ENCODE measurements at places on chromosomes 1 and 21.
A peak's percentile ranks its signal among the peaks of the same experiment; 100 is the strongest.

- no peak for DNase-seq
These were observed 13.2 kb downstream of the PDXK start for GRCh38 chr21:43731891-43732711.

GRCh38 chr1:160862203-160863060, at the start of gene CD244:
Gene CD244, minus strand, starts transcription at chr1:160862887. Its CDS starts 210 bp downstream, at chr1:160862677.
- peak; percentile 55 for DNase-seq

DNA sequence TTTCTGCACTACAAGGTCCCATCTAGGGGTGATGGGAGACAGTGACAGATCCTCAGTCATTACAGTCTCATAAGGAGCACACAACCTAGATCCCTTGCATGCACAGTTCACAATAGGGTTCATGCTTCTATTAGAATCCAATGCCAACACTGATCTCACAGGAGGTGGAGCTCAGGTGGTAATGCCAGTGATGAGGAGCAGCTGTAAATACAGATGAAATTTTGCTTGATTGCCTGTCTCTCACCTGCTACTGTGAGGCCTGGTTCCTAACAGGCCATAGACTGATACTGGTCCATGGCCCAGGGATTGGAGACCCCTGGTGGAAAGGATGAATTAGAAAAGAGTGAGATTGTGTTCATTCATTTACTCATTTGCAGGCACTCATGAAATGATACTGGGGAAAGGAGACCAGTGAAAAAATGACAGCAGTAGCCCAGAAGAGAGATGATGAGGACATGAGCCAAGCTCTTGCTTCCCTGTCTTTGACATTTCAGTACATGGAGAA, 251.6 kb upstream of the DUSP10 start:
- no peak for DNase-seq

- no peak for DNase-seq
These were observed 6.4 kb downstream of the PPP2R5A start for GRCh38 chr1:212291505-212292134.

DNA sequence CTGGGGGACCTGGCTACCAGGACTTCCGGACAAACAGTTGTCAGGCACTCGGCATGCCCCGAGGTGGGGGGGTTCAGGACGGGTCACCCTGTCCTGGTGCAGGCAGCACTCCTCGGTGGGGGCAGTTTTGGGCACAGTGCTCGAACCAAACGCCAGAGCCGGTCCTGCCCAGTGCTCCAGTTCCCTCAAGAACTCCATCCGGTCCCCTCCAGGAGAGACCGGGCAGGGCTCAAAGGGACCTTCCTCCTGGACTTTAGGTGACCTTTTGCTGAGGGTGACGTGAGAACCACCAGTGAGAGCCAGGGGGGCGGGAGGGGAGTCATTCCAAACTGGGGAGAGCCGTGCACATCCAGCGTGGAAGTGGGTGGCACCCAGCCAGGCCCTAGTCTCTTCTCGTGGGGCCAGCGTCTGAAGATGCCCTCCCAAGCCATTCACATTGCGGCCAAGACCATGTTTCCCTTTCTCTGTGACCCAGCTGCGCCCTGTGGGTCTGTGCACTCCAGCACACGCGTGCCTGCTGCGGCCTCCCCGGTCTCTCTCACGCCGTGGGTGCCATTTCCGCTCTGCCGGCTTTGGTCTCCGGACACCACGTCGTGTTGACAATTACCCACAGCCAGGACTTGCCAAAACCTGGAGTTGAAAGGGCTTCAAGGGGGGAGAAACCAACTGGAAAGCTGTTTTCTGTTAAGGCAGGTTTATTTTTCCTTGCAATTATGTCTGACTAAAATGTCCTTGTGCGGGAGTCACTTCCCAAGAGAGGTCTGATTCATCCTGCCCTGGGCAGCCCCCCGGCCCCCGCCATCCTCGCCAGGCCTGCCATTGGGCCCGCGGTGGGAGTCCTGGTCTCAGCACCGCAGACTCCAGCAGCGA, 178.8 kb upstream of the ARHGEF16 start:
- DNase-seq = no peak

DNA sequence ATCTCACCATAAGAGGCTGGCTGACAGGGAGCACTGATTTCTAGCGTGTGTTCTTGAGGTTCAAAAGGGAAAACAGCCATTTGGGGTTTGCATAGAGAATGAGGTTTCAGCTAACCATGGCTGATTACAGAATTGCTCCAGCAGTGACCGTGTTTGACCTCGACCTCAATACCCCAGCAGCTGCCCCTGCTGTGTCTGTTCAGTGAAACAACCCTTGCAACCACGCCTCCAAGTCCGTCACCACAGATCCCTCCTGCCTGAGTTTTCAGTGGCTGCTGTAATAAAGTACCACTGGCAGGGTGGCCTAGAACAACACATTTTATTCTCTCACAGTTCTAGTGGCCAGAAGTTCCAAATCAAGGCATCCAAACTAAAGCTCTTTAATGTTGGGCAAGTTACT, 147.7 kb downstream of the HUNK start:
- DNase-seq = no peak

DNA sequence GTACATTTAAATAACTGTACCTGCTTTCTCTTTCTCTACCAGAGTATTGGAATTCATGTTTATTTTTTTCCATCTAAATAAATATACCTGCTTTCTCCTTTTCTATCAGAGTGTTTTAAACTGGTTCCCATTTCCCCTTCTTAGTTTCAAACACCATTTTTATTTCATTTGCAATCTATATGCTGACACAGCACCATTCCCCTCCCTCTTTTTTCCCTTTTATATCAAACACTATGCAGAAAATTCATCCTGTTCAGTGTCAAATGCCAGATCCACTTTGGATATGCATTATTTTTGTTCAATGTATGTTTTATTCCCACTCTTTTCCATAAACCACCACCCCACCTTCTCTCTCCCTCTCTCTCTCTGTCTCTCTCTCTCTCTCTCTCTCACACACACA, 85.8 kb upstream of the ST6GALNAC5 start:
- no peak for DNase-seq

DNA sequence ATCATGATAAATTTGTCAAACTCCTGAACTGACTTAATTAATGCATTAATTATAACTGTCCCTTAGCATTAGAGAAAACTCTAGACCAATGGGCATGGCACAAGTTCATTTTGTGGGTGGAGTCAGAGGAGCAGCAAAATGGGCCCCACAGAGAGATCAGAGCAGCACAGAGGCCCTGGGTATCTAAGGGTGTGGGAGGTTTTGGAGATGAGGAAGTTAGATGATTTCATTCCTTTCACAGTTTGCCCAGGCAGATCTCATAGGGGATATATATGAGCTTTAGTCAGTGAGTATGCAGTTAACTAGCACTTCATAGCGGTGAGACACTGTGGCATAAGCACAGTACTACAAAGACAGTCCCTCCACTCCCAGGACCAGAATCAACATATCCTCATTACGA, 117.3 kb downstream of the MAB21L3 start:
- no peak for DNase-seq

DNA sequence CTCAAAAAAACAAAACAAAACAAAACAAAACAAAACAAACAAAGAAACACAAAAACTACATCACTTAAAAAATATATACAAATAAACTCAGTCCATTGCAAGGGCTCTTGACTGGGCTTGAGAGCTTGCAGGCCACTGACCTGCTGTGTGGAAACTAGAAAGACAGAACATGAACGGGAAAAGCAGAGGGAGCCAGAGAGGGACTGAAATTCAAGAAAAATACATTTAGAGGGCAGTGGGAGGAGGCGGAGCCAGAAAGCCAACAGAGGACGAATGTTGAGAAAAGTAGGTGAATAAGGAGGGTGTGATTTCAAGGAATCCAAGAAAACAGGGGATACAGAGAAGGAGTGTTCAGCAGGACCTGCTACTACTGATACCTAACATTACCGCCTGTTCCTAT, 41.4 kb upstream of the PLA2G2C start:
- no peak for DNase-seq

GRCh38 chr1:61326713-61327112, 244.4 kb downstream of the NFIA start:
- no peak for DNase-seq

- no peak for DNase-seq
These were observed 128.9 kb upstream of the ADAR start for GRCh38 chr1:154736841-154737240.

GRCh38 chr1:177315261-177315660, 144.5 kb downstream of the BRINP2 start:
- DNase-seq = no peak

DNA sequence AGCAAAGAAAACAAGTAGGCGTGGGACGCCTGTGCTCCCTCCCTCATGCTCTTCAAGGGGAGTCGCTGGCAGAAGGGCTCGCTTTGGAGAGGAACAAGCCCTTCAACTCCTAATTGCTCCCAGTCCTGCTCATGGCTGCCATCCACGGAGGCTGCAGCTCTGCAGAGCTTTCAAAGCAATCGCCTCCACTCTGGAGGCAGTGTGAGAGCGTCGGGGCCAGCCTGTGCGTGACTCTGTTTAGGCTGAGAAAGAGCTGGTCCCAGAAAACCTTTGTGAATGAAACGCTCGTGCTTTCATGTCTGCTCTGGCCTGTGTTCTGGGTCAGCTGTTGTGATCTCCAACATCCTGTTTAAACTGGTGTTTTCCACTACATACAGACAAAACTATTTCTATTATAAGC, 23.9 kb upstream of the RUNX1 start:
- DNase-seq = no peak

DNA sequence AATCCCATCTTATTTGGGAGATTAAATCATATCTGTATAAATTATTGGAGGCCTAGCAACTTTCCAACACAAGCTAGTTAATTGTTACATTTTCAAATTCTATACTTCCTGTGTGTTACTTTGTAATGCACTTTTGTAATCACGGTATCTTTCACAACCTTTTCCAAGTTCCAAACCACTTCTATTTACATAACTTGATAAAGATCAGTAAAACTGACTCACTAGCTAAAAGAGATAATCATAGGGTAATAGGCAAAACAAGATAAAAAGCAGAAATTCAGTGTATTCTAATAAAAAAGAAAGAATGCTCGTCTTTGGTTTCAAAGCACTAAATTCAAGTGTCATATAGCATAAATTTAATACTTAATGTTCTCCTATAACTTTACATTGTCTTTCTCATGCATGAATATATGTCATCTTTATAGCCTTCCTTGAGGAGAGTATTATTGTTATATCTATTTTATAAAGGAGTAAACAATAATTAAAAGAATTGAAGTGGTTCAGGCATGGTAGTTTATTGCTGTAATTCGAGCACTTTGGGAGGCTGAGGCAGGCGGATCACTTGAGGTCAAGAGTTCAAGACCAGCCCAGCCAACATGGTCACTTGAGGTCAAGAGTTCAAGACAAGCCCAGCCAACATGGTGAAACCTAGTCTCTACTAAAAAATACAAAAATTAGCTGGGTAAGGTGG, 66.4 kb downstream of the RGS13 start:
- no peak for DNase-seq

DNA sequence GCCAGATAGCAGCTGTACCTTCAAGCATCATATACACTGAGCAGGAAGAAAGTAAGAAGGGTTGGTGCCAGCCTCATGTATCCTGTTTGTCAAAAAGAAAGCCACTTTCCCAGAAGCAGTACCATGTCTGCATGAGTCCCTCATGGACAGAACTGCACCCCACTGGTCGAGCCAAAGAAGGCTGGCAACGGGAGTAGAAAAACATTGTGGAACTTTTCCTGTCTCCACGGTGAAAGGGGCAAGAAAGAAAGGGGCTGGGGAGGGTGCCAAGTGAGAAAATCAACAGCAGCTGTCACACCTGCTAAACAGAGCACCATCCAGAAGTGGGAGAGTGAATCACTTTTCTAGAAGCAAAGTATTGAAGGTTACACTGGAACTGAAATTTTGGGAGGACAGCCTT, 621.7 kb downstream of the LMO4 start:
- no peak for DNase-seq

DNA sequence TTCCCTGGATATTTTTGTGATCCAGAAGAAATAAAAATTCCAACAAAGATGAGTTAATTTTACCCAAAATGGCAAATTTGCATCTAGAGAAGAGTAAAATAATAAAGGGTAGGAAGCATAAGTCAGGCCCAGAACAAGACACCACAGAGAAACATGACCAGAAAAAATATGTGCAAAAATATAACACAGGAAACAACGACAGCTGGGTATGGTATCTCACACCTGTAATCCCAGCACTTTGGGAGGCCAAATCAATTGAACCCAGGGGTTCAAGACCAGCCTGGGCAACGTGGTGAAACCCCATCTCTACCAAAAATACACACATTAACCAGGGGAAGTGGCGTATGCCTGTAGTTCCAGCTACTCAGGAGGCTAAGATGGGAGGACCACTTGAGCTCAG, 39.7 kb upstream of the SDC3 start:
- no peak for DNase-seq

GRCh38 chr1:2514863-2515762, 11.3 kb downstream of the PANK4 start:
- no peak for DNase-seq

GRCh38 chr1:222243902-222244301, 304.0 kb downstream of the HHIPL2 start:
- DNase-seq = no peak

- no peak for DNase-seq
These were observed 33.5 kb downstream of the LAMC2 start for GRCh38 chr1:183219616-183220009.

- no peak for DNase-seq
These were observed 122.4 kb downstream of the MAST2 start for GRCh38 chr1:45925728-45926287.

DNA sequence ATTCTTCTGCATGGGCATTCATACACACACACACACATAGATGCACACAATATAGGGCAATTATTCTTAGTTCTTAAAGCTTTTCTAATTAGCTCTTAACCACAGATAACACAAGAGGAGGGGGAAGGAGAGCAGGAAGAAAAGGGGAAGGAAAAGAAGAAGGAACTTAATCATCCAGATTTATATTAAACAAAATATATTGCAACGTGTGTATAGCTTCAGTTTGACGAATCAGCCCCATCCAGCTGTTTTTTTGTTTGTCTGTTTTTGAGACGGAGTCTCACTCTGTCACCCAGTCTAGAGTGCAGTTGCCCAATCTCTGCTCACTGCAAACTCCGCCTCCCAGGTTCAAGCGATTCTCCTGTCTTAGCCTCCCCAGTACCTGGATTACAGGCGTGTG, 21.7 kb upstream of the ANKRD13C start:
- no peak for DNase-seq

DNA sequence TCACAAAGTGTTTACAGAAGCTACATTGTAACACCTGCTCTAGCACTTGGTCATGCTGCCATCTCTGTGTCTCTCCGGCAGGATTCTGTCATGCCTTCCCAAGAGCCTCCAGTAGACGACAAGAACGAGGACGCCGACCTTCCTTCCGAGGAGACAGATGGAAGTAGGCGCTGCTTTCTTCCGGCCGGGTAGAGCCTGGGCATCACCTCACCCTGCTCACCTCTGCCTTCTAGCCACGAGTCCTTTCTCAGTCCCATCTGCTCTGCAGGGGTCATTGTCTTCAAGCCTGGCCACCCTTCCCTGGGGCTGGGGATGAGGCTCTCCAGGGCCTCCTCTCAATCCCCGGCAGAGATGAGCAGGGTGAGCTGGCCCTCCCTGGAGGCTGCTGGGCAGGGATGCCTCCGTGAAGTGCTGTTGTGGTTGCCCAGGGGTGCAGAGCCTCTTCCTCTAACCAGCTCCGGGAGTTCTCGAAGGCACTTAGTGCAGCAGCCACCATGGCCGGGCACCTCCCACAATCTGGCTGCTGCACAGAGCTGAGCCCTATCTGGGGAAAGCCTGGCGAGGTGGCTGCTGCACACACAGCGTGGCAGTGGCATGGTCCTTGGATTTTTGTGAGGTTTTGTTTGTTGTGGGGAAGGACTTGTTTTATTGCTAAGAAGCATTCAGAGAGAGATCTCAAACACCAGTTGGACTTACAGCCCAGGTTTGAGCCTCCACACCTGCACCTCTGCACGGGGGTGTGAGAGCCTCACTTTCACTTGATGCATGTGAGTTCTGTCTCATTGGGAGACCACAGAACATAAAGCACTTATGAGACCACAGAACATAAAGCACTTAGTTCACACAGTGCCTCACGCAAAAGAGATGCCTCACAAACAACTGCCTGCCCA, 48.4 kb downstream of the FAAP20 start:
- DNase-seq = no peak
